ENCODE measurements at places on chromosomes 7 and 10.
A peak's percentile ranks its signal among the peaks of the same experiment; 100 is the strongest.

DNA sequence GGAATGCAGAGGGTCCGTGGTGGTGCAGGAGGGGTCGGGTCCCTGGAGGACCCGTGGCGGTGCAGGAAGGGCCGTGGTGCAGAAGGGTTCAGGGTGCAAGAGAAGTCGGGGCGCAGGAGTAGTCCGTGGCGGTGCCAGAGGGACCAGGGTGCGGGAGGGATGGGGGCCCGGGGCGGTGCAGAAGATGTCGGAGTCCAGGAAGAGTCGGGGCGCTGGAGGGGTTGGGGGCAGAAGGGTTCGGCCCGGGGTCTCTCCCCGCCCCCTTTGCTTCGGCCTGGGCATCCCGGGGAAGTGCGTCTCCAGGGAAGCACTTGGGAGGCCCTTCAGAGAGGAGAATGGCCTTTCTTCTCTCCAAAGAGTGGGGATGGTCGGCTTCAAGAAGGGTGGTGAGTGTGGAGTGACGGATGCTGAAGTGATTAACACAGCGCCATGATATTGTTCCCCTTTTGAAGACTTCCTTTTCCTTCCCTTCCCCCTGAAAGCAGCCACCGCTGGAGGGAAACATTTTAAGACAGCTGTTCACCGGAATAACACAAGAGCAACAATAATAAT, 997 bp downstream of the WDR37 start:
- no peak for DNase-seq

DNA sequence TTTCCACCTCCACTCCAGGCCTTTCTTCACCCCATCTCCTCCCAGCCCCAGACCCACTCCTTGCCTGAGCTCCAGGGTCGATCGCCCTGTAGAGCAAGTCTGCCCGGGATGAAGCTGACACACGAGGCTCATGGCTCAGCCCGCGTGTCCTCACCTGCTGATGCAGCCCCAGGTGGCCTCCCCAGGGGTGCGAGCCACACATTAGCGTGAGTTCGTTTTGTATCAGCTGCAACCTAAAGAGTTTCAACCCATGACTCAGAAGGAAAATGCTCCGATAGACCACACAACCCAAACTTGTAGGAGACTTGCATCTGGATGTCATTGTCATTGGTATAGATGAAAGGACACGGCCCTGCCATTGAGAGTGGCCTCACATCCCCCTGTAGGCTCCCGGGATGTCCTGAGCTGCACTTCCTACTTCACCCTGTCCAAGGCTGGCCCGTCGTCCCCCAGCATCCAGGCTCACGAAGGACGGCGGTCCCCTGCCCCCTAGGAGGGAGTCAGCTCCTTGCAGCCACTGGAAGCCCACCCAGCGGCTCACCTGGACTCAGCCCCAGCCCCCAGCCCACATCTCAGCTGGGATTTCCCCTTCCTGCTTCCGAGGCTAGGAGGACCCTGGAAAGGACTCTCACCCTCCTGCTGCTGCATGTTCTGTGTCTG, 97.7 kb downstream of the HTR5A start:
- peak; percentile 19 for DNase-seq

- DNase-seq: no peak
Observed at GRCh38 chr7:154987571-154987970, 15.4 kb downstream of the PAXIP1 start.

DNA sequence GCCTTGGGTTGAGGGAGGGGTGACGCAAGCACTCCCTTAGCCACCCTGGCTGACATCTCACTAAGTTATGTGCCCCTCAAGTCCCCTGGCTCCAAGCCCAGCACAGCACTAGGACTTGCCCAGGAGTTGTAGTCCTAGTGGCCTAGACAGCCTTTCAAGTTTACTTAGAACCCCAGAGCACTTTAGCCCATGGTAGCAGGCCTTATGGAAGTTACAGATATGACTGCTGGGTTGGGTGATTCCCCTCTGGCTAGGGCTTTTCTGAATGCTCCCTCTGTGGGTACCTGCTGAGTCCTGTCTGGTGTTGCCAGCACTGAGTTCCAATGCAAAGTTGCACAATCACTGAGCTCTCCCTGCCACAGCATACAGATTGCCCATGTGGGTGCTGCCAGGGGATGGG, 83.2 kb downstream of the AHCYL2 start:
- DNase-seq: no peak

- no peak for DNase-seq
Observed at GRCh38 chr10:117152668-117153067, 14.6 kb upstream of the VAX1 start.

DNA sequence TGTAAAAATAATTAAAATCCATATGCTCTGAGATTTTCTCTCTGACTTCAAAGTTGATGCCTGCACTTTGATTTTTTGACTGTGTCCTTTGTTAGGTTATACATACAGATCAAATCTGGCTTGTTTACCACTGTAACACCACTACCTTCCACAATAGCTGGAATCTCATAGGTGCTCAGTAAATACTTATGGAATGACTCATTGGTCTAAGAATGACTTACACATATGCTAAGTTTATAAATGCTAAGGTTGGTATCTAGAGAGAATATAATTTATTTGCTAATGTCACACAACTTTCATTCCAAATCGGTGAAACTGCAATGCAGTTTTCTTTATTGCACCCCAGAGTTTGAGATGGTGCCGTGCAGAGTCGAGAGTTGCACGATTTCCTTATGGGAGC, 578.5 kb downstream of the SH2D4B start:
- no peak for DNase-seq

- DNase-seq: no peak
Observed at GRCh38 chr10:106795619-106796018, 368.9 kb downstream of the SORCS1 start.

GRCh38 chr10:58894929-58895328, 281.5 kb upstream of the PHYHIPL start:
- no peak for DNase-seq

DNA sequence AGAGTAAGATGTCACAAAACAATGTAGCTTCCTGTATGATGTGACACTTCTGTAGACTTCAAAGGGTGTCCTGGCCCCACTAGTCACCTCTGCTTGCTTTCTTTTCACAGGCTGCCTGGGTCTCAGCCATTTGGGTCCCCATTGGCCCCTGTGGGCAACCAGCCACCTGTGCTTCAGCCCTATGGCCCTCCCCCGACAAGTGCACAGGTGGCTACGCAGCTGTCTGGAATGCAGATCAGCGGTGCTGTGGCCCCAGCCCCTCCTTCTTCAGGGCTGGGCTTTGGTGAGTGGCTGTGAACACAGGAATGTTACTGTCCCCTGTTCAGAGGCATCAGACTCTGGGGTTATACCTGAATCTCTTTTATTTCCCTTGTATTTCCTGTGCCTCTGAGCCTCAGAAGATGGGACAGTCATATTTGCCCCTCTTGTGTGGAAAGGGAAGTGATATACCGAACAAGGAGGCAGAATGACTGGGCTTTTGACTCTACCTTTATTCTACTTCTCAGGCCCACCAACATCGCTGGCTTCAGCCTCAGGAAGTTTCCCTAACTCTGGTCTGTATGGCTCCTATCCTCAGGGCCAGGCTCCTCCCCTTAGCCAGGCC, 15.4 kb downstream of the SEC24C start:
- DNase-seq: peak; percentile 18

DNA sequence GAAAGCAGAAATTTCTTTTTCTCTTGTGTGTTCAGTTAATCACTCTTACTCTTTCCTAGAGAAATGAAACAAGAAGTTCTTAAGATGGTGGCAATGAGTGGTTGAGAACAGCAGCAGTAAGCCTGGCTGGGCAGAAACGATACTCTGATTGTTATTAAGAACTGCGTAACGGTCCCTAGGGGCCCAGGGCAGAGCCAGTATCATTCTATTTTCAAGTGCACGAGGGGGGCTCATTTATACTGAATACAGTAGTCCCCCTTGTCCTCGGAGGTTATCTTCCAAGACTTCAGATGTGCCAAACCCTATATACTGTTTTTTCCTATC, 64.9 kb downstream of the EEPD1 start:
- no peak for DNase-seq

DNA sequence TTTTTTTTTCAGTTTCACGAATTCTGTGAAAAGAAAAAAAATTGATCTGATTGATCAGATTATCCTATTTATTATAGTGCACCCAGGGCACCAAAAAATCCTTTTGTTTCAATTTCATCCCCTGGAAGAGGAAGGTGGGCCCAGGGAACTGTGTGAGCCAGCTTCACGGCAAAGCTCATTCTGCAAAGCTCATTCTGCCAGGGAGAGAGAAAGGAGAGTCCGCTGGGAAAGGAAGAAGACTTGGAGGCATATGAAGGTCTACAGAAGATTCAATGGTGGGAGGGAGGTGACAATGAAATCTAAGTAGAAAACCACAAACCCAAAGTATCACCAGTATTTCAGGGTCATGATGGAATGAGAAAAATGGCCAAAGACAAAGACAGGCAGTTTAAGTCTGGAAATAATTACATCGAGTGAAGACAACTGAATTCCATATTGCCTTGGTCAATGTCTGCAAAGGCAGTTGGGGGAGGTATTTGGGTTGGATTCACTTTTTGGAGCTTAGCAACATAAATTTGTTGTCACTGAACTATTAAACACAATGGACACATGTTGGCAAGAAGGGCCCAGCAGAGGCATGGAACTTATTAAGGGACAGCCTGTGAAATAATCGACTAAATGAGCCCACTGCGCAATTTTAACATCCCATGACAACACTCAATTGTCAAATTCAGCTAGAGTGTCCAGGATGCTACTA, 587.8 kb upstream of the MKI67 start:
- no peak for DNase-seq

DNA sequence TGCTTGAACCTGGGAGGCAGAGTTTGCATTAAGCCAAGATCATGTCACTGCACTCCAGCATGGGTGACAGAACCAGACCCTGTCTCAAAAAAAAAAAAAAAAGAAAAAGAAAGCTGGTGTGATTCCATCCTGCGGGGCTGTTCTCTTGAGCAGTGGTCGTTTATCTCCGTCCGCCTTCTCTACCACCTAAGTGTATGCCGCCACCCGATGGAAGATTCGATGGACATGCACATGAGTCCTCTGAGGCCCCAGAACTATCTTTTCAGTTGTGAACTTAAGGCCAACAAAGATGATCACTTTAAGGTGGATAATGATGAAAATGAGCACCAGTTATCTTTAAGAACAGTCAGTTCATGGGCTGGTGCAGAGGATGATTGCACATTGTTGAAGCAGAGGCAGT, 65.7 kb downstream of the ABRAXAS2 start:
- DNase-seq: no peak

GRCh38 chr10:34156781-34157425, 658.2 kb downstream of the PARD3 start:
- DNase-seq: no peak

DNA sequence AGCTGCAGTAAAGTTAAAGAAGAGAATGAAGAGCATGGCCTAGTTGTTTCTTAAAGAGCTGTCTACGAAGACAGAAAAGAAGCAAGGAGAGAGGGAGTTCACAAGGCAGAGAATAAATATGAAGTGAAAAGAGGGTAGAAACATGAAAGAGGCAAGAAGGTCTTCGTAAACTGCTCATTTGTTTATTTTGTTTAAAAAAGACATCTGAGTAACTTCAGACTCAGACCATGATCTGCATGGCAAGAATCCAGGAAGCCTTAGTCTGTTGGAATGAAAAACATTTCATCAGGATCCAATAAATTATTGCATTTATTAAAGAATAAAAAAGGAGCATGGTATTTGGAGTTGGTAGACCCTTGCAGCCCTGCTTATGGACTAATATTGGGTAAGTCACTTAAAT, 151.1 kb downstream of the SEM1 start:
- DNase-seq: no peak

- no peak for DNase-seq
Observed at GRCh38 chr7:2249744-2250323, 7.8 kb downstream of the NUDT1 start.

- DNase-seq: no peak
Observed at GRCh38 chr10:71252220-71252619, 39.9 kb downstream of the UNC5B start.

- DNase-seq: peak; percentile 35
Observed at GRCh38 chr10:84214612-84215235, 10.6 kb downstream of the LRIT2 start.

DNA sequence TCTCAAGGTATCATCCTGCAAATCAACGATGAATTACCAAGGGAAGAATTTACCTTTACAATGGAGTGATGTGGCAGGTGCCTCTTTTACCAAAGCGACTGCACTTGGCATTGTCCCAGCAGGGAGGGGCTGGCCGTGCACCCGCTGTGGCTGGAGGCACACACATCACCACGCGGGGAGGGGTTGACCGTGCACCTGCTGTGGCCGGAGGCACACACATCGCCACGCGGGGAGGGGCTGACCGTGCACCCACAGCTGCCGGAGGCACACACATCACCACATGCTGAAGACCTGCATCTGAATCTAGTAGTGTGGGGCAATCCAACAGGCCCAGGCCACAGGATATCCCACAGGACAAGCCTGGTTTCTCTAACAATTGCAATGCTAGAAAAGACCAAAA, 493.5 kb downstream of the DNAJB6 start:
- DNase-seq: no peak

GRCh38 chr7:31683445-31684225, 3.4 kb upstream of the PPP1R17 start:
- no peak for DNase-seq

DNA sequence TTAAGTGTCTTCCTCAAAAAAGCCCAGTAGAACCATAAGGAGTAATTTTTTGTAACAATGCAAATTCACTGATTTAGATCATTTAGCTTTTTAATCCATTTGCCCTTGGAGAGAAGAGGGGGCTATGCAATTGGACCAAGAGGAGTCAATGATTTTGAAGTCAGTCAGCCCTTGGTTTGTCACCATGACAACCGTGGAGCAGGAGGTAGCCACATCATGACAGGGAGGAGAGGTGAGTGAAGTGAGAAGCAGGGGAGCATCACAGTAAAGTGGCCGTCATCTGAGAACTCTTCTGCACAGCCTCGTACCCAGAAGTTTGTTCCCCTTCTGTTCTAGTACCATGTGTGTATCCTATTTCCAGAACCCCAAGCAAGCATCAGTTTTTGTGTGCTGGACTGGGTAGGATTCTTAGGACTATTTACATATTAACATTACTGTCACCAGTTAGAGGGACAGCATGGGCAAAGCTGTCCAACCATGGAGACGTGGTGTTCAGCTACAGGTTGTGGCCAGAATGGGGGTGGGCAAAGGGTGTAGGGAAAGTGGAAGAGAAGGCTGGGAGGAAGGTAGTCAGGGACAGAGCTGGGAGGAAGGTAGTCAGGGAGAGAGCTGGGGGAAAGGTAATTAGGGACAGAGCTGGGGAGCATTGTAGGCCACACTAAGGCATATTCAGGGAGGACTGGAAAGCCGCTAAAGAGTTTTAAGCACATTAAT, 13.1 kb downstream of the UBE3C start:
- DNase-seq: no peak

All from T-helper 2 cell (primary cell).